ENCODE measurements at places on chromosomes 6 and 20.

- DNase-seq: no peak
These were observed 15.3 kb downstream of the IPCEF1 start for GRCh38 chr6:154341336-154341735.

DNA sequence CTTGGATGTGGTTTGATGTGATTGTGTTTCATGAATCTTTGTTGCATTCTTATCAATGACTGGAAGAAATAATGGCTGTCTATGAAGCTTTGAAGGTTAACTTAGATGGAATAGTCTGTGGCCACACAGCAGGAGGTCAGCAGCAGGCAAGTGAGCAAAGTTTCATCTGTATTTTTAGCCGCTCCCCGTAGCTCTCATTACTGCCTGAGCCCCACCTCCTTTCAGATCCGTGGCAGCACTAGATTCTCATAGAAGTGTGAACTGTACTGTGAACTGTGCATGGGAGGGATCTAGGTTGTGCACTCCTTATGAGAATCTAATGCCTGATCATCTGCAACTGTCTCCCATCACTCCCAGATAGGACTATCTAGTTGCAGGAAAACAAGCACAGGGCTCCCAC, 660.2 kb downstream of the EPHA7 start:
- no peak for DNase-seq

DNA sequence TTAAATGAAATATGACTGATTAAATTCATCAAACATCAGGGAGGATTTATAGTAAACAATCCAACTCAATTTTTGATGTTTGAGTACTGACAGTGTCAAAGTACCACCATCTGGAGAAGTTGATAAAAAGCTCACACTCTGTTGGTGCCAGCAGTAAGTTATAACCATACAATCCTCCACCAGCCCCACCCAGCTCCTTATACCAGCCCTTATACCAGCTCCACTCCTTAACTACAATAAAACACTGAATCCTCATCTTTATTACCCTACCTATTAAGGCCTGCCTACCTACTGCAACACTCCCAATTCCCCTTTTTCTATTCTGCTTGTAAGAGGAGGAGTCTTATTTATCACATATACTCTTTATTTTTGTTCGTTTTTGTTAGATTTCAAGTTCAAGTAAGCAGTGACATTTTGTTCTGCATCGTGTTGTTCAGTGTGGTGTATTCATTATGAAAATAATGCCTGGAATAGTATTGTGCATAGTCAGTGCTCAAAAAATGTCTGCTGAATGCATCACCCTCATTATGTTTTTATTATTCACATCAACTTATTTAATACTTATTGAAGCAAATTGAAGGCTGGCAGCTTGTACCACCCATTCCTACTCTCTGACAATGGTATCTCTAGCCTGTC, 954.7 kb upstream of the ADGRB3 start:
- DNase-seq: no peak

DNA sequence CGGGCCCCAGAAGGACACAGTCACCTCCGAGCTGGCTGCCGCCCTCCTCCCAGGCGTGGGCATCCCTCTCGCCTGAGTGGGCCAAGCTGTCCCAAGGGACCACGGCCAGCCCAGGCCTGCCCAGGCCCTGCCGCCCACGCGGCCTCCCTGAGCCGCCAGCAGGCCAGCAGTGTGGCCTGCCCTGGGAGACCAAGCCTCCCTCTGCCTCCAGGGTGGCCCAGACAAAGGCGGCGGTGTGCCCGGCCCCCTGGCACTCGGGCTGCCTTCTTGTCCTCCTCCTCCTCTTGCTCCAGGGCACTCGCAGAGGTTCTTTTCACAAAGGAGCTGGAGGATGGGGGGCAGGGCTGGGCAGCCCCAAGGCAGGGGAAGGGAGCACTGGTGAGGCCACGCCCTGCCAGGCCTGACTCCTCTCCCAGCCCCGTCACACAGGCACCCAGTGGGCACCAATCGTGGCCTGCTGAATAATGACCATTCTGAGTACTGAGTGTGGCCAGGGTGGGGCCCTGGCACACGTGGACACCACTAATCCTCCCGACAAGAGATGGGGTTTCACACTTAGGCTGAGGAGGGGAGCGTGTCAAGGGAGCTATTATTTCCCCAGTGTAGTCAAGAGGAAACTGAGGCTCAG, 25.3 kb downstream of the NOL4L start:
- DNase-seq: no peak

- DNase-seq: no peak
These were observed 66.6 kb upstream of the FAM184A start for GRCh38 chr6:119145111-119145510.

DNA sequence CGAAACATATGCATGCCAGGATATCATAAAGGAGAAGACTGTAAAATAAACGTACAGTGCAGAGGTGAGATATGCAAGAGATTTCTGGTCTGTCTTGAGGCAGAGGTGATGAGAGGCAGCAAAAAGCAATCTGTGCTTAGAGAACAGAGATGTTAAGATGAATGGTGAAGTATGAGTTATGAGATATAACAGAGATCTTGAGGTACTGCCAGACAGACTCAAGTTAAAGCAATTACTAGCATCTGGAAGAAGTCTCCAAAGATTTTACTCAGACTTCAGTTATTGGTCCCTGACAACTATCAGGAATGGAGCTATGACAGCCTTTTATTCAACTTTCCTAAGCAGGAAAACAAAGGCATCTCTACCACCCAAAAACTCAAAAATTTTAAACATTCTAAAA, 122.8 kb upstream of the DST start:
- DNase-seq: no peak

- no peak for DNase-seq
These were observed 144.5 kb upstream of the SLC24A3 start for GRCh38 chr20:19067986-19068385.

DNA sequence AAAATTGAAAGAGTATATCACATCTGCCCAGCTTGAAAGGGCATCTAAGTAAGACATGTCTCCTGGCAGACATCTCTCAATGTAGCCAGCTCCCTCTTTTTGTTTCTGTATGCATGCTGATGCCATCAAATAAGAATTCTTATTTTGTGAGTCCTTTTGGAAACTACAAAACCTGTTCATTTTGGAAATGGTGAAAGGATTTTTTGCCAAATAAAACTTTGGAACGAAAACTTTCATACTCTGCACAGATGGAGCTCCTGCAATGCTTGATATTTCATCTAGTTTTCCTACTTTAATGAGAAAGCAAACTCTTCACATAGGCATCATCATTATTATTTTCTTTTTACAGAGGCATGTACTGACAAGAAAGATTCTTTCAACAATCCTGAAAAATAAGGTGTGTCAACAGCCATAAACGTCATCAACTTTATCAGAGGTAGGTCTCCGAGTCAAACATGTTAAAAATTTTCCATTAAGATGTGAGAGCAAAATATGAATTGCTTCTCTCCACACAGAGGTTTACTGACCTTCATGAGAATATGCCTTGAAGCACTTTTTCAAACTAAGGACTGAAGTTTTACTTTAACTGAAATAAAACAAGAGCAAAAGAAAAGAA, 26.2 kb upstream of the CMTR1 start:
- no peak for DNase-seq

GRCh38 chr20:22429175-22430153, 154.9 kb downstream of the FOXA2 start:
- DNase-seq: no peak

GRCh38 chr20:36094497-36094896, 60.0 kb upstream of the EPB41L1 start:
- DNase-seq: no peak

DNA sequence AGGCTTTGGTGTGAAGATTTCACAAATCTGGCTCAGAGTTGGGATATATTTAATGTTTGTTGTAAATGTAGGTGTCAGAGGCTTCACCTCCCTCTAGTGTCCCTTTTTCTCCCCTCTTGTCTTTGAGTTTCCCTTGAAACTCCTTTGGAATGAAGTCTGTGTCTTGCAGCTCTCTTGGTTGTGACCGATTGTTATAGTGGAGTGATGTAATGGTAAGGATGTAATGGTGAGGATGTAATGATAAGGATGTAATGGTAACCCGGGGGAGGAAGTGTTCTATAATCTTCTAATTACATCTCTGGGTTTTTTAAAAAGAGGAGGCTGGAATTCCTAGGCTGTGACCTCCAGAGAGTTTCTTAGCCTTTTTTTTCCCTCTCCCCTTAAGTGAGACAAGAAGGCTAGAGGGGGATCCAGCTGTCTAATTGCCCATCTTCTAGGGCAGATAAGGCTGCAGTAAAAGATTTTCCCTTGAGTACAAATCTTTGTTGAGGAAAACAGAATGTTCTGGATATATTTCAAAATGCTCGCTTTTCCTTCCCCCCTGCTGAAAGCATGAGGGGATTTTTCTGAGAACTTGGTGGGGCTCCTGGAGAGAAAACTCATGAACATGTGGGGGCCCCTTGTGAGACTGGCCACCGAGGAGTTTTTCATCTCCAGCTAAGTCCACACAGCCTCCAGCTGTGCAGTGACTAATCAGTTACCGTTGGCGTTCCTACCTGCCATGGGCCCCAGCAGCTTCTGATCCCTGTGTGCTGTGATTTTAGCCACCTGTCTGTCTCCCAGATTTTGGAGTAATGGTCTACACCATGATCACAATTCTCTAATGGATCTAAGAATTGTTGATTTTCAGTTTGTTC, 156.7 kb upstream of the PMEPA1 start:
- DNase-seq: no peak

DNA sequence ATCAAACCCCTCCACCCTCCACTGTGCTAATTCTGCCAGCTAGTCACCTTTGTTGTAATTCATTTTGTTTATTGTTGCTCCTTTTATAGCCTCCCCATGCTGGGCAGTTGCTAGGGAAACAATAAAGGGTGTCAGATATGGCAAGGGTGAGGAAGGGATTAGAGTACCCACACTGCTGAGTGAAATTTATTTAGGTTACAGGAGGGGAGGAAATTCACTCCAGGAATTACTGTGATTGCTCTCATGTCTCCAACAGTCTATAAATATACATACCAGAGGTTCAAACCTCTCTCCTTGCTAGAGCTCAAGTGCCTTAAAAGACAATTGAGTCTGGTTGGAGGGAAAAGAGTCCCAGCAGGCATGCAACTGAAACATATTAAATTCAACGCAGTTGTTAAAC, 90.6 kb upstream of the ADGRF1 start:
- no peak for DNase-seq

DNA sequence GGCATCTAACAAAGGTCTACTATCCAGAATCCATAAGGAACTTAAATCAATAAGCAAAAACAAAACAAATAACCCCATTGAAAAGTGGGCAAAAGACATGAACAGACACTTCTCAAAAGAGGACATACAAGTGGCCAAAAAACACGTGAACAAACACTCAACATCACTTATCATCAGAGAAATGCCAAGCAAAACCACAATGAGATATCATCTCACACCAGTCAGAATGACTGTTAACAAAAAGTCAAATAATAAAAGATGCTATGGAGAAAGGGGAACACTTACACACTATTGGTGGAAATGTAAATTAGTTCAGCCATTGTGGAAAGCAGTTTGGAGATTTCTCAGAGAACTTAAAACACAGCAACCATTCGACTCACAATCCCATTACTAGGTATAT, 19.4 kb upstream of the VNN1 start:
- no peak for DNase-seq

- no peak for DNase-seq
These were observed 96.5 kb upstream of the TBX18 start for GRCh38 chr6:84860920-84861319.

DNA sequence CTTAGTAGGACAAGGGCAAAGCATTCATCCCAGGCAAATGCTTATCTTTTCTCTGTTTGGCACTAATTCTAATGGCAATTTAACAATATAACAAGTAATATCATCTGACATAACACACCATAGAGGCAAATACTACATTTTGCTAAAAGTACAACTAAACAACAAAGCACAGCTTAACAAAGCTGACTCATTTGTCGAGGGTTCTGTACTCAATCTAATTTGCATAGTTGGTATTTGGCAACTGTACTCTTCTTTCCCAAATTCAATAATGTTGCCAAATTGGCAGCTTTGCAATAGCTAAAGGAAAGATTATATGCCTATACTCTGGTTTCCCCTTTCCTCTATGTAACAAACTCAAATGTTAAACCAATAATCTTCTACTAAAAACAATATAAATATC, 461.0 kb downstream of the PKHD1 start:
- no peak for DNase-seq

DNA sequence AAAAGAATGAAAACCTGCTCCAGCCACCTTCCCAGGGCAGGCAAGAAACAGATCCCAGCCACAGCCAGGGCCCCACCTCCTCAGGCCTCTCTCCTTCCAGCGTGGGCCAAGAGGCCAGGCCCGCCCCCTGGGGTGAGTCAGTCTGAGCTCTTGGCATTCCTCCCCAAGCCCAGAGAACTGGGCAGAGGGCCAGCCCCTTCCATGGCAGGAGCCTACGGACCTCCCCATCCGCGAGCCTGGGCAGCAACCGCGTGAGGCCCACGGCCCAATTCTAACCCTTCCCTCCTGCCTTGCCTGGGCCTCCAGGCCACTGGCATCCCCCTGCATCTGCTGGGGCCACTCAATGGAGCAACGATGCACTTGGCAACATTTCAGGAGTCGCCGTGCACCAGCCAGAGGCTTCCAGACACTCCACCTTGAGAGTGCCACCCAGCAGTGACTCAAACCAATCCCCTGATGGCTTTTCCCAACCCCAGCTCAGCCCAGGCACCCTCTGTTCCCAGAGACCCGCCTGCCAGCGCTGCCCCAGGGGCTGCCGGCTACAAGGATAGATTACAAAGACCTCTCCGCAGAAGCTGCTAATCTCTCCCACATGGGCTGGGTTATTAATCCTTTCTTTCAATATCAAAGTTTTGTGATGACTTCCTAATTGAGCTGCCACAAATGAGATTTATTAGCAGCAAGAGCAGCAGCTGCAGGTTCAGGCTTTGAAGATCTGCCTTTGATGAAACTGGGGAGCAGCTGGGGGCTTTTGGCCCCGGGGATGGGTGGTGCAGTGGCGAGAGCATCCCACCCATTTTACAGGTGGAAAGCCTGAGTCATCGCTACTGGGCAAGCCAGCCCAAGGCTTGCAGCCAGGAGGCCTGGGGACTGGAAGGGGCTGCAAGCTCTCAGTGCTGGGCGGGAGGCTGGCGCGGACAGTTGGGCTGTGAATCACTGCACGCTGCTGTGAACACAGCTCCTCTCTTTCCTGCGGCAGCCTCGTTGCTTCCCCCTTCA, 85.7 kb downstream of the NFATC2 start:
- DNase-seq: no peak

Measured in activated gamma-delta T cell treated with anti-CD3 and anti-CD28 coated beads, Interleukin-2, amount 50 U/mL, for 16 hours (primary cell).